Heart left ventricle (tissue), 16 donors: ENCODE measurements at places on chromosomes 1 and 21.

DNA sequence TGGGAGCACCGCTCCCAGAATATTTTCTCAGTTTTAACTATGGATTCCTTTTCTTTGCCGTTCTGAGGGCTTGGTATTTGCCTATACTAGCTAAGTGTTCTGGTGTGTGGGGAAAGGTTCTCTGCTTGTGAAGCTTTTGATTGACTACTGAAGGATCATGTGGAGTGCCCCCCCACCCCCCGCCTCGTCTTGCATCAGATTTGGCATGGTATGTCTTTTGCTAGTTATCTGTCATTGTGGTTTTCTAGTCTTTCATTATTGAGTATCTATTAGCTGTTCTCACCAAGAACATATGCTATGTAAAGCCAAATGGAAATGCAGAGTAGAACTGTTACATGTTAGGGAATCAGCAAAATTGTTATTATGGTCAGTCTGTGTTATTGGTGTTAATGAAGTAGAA, 58.3 kb downstream of the MACF1 start:
- DNase-seq: no peak

DNA sequence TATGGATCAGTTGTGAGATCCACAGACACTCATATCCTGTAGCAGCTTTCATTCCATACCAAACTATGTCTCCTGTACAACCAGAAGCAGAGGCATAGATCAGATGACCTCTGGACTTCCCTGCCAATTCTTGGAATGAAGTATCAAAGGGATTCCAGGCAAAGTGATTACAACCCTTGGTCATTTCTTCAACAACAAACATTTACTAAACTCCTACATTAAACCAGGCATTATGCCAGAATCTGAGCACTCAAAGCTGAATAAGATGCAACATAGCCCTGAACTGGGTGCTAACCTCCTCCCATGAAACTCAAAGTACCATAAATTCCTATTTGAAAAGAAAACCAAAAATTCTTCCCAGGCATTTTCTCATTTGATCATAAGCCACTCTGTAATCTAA, 121.2 kb upstream of the SGIP1 start:
- DNase-seq: no peak

DNA sequence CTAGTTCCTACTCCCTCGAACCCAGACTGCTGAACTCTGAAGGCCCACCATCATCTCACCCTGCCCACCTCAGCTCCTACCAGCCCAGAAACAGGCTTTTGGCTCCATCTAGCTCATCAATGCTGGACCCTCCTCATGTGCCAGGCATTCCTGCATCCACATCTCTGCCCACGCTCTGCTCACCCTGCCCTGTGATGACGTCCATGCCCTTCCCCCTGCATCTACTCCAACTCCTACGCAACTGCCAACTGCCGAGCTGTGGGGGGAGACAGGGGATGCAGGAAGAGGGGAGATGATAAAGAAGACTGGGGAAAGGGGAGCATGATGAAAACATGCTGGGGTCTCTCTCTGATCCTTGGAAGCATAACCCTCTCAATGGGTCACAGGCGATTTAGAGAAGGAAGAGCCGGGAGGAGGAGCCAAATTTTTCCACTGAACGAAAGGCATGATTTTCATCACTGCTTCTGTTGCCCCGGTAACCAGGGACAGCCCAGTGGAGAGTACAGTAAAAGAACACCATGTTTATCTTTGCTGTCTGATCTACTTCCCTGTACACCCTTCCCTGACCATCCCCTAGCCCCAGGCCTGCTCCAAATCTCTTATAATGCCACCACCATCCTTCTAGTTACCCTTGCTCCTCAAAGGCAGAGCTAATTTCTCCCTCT, 44.3 kb downstream of the CD34 start:
- no peak for DNase-seq

- no peak for DNase-seq
These were observed 1.4 kb downstream of the ACADM start for GRCh38 chr1:75725861-75726361.

GRCh38 chr1:241229216-241229615, 127.8 kb downstream of the RGS7 start:
- DNase-seq: no peak

GRCh38 chr1:183103147-183103546, 79.9 kb downstream of the LAMC1 start:
- no peak for DNase-seq

- DNase-seq: no peak
These were observed 1.9 kb downstream of the SPRR4 start for GRCh38 chr1:152972196-152972886.

GRCh38 chr1:178011465-178011828, 41.6 kb upstream of the SEC16B start:
- no peak for DNase-seq

DNA sequence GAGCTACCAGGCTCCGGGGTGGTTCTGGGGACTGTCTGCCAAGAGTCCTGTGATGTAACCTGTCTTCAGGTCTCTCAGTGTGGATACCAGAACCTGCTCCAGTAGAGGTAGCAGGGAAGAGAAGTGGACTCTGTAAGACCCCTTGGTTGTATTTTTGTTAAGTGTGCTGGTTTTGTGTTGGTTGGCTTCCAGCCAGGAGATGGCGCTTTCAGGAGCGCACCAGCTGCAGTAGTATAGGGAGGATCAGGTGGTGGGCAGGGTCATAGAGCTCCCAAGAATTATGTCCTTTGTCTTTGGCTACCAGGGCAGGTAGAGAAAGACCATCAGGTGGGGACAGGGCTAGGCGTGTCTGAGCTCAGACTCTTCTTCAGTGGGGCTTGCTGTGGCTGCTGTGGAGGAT, 1147.2 kb upstream of the ADGRL4 start:
- DNase-seq: no peak
